Psoas muscle (tissue), 8 donors: ENCODE measurements at places on chromosomes 5 and 9. TPM values are rescaled to one million over a fixed set of nuclear protein-coding genes. Genes with fewer than 3 reads are reported as not detected.

GRCh38 chr5:97088774-97089148, 53.6 kb downstream of the LIX1 start:
- DNase-seq, result no peak

DNA sequence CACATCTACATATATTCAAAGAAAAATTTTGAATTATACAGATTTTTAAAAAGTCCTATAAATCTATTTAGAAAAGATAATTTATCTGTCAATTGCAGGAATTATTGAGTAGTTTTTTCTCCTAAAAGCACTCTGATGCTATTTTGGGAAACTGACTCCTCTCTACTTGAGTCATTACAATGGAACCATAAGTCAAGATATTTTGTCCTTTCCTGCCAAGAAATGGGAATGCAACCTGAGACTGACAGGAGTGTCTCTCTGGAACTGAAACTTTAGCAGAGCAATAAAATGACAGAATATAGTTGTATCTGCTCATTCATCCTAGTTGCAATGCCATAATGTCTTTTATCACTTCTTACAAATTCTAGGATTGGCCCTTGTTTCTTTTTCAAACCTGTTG, 48.6 kb downstream of the CARTPT start:
- no peak for DNase-seq

GRCh38 chr5:173676375-173676774, 59.9 kb upstream of the BOD1 start:
- no peak for DNase-seq

DNA sequence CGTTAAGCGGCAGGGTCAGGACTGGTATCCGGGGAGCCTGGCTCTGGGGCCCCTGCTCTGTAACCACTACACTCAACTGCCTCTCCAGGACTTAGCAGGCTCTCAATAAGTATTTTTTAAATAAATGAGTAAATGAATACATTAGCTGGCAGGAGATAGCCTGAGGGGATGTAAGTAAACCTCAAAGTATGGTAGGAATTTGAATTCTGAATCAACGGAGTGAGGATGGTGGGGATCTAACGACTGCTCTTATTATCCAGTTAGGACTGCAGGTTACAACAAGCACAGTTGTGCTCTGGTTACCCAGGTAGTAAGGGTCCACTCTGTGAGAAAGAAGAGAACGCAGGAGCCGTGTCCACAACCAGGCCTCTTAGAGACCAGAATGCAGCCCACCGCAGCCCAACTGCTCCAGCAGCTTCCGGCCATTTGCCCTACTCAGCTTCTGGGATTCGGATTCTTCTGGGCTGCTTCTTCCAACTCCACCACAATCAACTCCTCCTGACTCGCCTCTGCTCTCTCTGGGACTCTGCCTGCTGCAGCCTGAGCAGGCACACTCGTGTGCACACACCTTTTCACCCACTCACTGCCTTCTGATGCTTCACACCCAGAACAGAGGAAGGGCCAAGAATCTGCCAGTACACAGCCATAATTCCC, 52.6 kb downstream of the MED27 start:
- no peak for DNase-seq

- no peak for DNase-seq
These were observed 4.6 kb downstream of the SNCAIP start for GRCh38 chr5:122316656-122317055.

GRCh38 chr5:87053146-87053545, 214.5 kb upstream of the RASA1 start:
- DNase-seq, result no peak

IQGAP2 gene
- polyA plus RNA-seq, result 0.52 TPM

STK32A gene
- polyA plus RNA-seq, result 0.09 TPM
